ENCODE measurements at places on chromosomes 12 and 14.

- no peak for DNase-seq
These were observed 14.4 kb upstream of the TUNAR start for GRCh38 chr14:95862243-95862642.

DNA sequence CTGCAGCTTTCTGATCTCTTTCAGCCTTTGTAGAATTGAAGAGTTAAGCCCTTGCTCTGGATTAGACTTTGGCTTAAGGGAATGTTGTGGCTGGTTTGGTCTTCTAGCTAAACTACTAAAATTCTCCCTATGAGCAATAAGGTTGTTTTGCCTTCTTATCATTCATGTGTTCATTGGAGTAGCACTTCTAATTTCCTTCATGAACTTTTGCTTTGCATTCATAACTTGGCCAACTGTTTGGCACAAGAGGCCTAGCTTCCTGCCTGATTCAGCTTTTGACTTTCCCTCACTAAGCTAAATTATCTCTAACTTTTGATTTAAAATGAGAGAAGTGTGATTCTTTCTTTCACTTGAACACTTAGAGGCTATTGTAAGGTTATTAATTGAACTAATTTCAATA is 384.3 kb downstream of the RAD51B start:
- no peak for DNase-seq

DNA sequence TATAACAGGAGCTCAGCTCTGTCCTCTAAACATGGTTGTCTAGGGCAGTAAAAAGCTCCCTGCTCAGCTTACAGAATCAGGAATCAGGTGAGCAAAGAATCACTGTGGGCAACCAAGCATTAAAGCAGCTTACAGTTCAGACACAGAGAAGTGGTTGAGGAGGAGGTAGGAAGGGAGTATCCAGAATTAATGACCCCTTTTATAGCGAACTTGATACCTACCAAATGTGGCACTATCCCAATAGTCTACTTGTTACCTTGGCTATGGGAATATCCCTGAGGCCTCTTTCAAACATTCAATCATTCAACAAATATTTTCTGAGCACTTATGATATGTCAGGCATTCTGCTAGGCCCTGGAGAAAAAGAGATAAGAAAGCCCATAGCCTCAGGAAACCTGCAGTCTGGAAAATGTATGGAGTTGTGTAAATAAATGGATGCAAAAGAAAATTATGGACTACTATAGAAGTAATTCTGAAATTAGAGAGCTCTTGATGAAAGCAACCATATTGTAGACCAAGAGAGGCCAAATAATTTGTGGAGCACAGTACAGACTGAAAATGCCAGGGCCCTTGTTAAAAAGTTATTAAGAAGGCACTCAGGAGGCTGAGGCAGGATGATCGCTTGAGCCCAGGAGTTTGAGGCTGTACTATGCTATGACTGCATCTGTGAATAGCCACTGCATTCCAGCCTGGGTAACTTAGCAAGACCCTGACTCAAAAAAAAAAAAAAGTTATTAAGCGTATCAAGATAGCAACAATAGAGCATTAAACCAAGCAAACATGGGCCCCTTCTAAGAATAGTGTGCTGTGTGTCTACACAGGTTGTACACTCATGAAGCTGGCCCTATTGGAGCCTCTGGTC is 134.0 kb upstream of the CPSF6 start:
- no peak for DNase-seq

GRCh38 chr14:22492622-22493542 is 96.1 kb downstream of the DAD1 start:
- DNase-seq: no peak

DNA sequence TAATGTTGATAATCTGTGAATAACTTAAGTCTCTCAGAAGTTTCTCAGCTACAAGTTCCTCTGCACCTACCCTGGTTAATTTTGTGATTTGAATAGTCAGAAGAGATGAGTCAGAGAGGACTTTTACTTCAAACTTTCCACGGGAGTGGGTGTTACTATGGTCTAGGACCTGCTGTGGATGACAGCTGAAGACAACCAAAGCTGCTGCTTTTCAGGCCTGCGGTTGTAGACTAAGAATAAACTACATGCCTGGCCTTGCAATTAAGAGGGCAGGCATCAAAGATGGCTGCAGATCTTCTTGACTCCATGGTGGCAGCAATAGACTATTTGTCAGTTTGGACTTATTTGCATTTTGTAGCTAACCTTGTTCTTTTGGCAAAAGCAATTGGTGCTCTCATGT is 227.1 kb upstream of the KRR1 start:
- peak; percentile 8 for DNase-seq

GRCh38 chr14:101758913-101759593 is 2.5 kb upstream of the PPP2R5C start:
- no peak for DNase-seq
